ENCODE measurements at places on chromosomes 5 and 9. TPM values are rescaled to one million over a fixed set of nuclear protein-coding genes. Genes with fewer than 3 reads are reported as not detected.
A peak's percentile ranks its signal among the peaks of the same experiment; 100 is the strongest.

DHX29 gene
- 41.5 TPM for total RNA-seq

DNA sequence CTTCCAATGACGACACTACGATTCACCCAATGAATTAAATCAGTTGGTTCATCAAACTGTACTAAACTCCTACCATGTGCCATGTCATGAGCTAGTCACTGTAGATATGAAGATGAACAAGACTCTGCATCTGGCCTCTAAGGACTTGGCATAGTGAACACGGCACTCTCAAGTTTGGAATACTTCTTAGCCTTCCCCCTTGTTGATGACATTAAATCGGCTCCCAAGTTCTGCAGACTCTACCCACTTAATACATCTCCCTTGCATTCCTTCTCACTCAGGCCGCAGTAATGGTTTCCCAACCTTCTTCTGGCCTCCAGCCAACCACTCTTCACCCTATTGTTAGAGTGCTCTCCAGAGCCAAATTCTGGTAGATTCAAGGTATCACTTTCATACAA lies 184.7 kb downstream of the MAPKAP1 start:
- peak; percentile 32 for DNase-seq
- no peak overlapping the region for H3K4me3 ChIP-seq
- H3K36me3 ChIP-seq: no peaks in the 10 kb centered on the region
- no peaks in the 10 kb centered on the region for H3K4me1 ChIP-seq
- no peaks in the 10 kb centered on the region for H3K27me3 ChIP-seq

SLC2A6 gene
- total RNA-seq: 1.8 TPM

NOXA1 gene
- total RNA-seq: 2.3 TPM

GRCh38 chr5:173832386-173832785 lies 55.8 kb upstream of the CPEB4 start:
- peaks cover 34% of the 10 kb centered on the region for H3K4me1 ChIP-seq
- H3K36me3 ChIP-seq: no peaks in the 10 kb centered on the region
- no peaks in the 10 kb centered on the region for H3K27me3 ChIP-seq

IL17B gene
- total RNA-seq: 1.2 TPM

DNA sequence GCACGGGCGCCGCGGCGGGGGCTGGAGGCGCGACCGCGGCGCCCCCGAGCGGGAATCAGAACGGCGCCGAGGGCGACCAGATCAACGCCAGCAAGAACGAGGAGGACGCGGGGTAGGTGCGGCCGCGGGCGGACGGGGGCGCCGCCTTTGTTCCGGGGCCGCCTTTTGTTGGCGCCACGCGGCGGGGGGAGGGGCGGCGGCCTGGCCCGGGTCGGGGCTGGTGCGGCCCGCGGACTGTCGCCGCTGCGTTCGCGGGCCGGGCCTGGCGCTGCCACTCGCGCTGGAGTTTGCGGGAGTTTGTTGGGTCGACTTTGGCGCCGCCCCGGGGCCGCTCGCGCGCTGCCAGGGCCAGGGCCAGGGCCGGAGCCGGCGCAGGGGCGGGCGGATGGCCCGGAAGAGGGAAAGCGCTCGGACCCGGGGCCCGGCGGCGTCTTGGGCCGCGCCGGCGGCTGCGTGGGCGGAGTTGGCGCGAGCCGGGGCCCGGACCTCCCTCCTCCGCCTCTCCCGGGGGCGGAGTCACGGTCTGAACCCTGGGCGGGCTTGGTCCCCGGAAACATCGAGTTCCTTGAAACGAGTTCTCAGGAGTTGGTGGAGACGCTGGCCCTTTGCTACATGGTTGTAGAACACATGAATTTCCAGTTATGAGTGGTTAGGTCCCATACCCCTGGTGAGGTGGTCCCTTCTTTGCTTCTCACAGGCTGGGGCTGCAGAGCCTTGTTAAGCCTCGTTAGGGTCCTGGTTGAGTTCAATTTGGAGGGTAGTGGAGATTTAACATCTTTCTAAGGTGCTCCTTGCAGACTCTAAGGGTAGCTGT lies 809 bp downstream of the HNRNPAB start:
- H3K27ac ChIP-seq: peak overlapping the region; percentile 92
- no peaks in the 10 kb centered on the region for H3K27me3 ChIP-seq
- peak overlapping the region; percentile 79 for H3K4me3 ChIP-seq
- peak; percentile 50 for DNase-seq
- peaks cover 26% of the 10 kb centered on the region for H3K4me1 ChIP-seq

DNA sequence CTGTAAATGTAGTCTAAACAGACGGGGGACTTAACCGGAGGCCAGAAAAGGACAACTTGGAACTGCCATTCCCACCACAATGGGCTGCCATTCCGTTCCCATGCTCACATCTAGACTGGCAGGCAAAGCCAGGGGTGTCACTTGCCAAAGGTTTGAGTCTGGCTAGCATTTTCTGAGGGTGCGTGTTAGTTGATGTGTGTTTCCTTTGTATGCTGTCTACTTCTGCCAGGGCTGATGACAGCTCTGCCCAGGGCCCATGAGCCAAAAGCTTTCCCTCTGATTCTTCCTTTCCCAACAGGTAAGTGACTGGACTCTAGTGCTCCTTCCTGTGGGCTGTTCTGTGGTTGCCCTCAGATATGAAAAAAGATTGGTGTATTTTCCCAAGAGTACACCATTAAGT lies 68.0 kb downstream of the ZNF608 start:
- peak overlapping the region; percentile 41 for H3K27ac ChIP-seq
- H3K27me3 ChIP-seq: no peaks in the 10 kb centered on the region
- no peak overlapping the region for H3K4me3 ChIP-seq
- H3K4me1 ChIP-seq: peaks cover 46% of the 10 kb centered on the region

- DNase-seq: no peak
- H3K4me3 ChIP-seq: no peak overlapping the region
- H3K27me3 ChIP-seq: no peaks in the 10 kb centered on the region
- no peaks in the 10 kb centered on the region for H3K36me3 ChIP-seq
- no peaks in the 10 kb centered on the region for H3K4me1 ChIP-seq
- no peak overlapping the region for H3K27ac ChIP-seq
Measured at GRCh38 chr5:82784521-82784920, 292.7 kb downstream of the TMEM167A start.

MRPL22 gene
- 20.6 TPM for total RNA-seq

DIRAS2 gene
- total RNA-seq: not detected

- H3K4me3 ChIP-seq: no peak overlapping the region
- no peaks in the 10 kb centered on the region for H3K36me3 ChIP-seq
- no peak overlapping the region for H3K27ac ChIP-seq
- H3K27me3 ChIP-seq: no peaks in the 10 kb centered on the region
Measured at GRCh38 chr5:179404321-179405053, 59.2 kb upstream of the ADAMTS2 start.

GPR150 gene
- total RNA-seq: not detected

DNA sequence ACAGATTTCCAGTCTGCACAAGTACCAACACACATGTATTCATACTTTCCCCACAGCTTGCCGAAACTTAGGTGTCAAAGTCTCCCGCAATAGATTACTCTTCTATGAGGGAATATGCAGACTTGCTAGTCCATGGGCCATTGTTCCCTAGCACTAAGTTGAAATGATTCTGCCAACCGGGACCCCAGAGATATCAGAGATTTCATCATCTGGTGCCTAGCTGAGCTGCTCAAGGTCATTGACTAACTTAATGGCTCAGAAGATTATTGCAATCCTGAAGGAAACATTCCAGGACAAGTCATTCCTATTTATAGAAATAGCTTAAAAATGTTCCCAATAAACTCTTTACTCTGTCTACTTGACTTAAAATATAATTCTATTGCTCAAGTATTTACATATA lies 202.6 kb downstream of the PIK3R1 start:
- no peak overlapping the region for H3K4me3 ChIP-seq
- H3K27ac ChIP-seq: peak overlapping the region; percentile 18
- H3K4me1 ChIP-seq: peaks cover 15% of the 10 kb centered on the region
- no peaks in the 10 kb centered on the region for H3K36me3 ChIP-seq
- H3K27me3 ChIP-seq: no peaks in the 10 kb centered on the region
- DNase-seq: peak; percentile 44

- no peak overlapping the region for H3K4me3 ChIP-seq
- no peak for DNase-seq
- no peaks in the 10 kb centered on the region for H3K27me3 ChIP-seq
- H3K36me3 ChIP-seq: no peaks in the 10 kb centered on the region
Measured at GRCh38 chr9:20994486-20994885, 37.0 kb downstream of the HACD4 start.

DNA sequence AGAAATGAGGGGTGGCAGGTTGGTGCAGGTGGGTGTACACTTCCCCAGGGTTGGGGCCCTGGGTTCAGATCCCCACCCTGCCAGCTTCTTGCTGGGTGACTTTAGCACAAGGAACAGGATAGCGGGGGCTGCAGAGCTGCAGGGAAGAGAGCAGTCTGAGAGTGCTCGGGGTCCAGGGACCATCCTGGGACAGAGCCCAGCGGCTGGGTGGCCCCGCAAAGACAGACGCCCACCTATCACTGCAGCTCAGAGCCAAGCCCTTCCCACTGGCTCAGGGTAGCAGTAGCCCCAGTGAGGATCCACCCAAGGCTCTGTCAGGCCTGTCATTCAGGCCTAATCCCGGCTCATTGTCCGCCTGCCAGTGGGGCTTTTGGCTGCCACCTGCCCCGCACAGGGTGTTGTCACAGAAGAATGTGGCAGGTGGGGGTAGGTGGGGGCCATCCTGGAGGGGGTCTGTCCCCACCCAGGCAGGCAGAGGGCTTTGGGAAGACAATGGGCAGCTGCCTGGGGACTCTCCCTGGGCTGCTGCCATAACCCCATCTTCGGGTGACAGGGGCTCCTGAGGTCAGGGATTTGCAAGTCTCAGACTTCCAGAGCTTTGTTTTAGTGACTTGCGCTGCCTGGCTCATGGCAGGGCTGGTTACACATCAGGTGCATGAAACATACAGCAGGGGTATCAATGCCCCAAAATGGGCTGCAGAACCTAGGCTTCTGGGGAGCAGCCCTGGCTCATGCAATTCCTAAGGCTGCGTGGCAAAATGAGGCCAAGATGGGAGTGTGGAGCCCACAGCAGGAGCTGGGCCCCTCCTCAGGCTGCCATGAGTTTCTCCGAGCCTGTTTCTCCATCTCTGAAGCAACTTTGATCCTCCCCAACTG lies 52.1 kb downstream of the BARX1 start:
- no peak overlapping the region for H3K27ac ChIP-seq
- no peak overlapping the region for H3K4me3 ChIP-seq
- DNase-seq: no peak
- no peaks in the 10 kb centered on the region for H3K36me3 ChIP-seq

HAPLN1 gene
- not detected for total RNA-seq

- H3K27ac ChIP-seq: peak within 1 kb of the TSS; percentile 96
- peak within 1 kb of the TSS; percentile 71 for H3K4me3 ChIP-seq
- peak; percentile 71 for DNase-seq
- H3K27me3 ChIP-seq: no peaks in the 10 kb centered on the region
Measured at GRCh38 chr9:96655198-96655851, at the start of gene PRXL2C. Gene PRXL2C, minus strand, starts transcription at chr9:96655317. Its CDS starts 36 bp downstream, at chr9:96655281.

PRLR gene
- total RNA-seq: 0.65 TPM

TPM2 gene
- total RNA-seq: 7,332 TPM

GRCh38 chr5:136082390-136083193 lies 50.1 kb upstream of the SMAD5 start:
- peaks cover 1% of the 10 kb centered on the region for H3K4me1 ChIP-seq
- no peaks in the 10 kb centered on the region for H3K36me3 ChIP-seq
- no peak overlapping the region for H3K4me3 ChIP-seq
- peak; percentile 48 for DNase-seq

DNA sequence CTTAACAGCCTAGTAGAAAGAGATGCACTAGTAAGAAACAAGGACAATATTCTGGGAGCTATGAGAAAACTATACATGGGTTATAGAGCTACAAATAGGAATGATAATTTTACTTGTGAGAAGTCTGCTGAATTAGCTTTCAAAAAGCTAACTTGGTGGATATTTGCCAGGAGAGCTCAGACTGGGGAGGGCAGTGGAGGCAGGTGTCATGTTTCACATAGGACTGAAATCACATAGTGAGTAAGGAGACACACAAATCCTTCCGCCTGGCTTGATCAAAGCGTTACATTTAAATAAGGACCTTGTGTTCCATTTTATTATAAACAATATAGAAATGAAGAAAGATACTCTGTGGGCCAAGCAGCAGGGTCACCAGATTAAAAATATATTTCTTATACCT lies 235.0 kb downstream of the ISL1 start:
- no peaks in the 10 kb centered on the region for H3K27me3 ChIP-seq
- no peak overlapping the region for H3K4me3 ChIP-seq
- H3K27ac ChIP-seq: no peak overlapping the region
- H3K36me3 ChIP-seq: no peaks in the 10 kb centered on the region

GRCh38 chr5:142439207-142439860 lies 114.5 kb upstream of the SPRY4 start:
- no peaks in the 10 kb centered on the region for H3K36me3 ChIP-seq
- H3K27me3 ChIP-seq: no peaks in the 10 kb centered on the region
- no peaks in the 10 kb centered on the region for H3K4me1 ChIP-seq
- no peak overlapping the region for H3K4me3 ChIP-seq
- no peak for DNase-seq

DNA sequence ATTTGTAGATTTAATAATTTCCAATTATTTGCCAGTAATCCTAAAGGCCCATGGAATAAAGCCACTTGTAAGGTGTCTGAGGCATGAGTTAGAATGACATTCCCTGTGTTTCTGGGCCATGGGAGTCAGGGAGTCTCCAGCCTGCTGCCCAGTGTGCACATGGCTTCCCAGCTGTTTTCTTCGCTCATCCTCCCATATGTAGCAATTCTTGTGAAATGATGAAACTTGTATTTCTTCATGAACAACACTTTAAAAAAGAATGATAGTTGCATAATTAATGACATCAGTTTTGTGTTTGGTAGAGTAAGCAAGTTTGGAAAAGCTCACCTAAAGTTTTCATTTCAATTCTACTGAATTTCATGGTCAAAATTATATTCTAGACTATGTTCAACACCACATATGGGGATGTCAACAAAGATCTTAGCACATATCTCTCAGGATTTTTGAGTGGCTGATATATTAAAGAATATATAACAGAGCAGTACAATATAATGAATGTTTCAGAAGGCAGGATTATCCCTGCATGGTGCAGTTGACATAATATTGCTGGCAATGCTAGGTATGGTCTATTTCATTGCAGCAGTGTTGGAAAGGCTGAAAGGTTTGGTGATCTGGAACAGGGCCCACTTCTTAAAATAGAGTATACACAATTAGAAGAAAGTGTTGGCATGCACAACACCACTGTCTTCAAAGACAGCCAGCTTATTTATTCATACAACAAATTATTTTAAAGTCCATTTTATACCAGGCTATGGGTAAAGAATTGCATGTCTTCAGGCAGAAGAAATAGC lies 44.7 kb downstream of the GRIN3A start:
- no peak overlapping the region for H3K27ac ChIP-seq
- H3K36me3 ChIP-seq: no peaks in the 10 kb centered on the region
- H3K4me1 ChIP-seq: no peaks in the 10 kb centered on the region
- no peak for DNase-seq
- no peak overlapping the region for H3K4me3 ChIP-seq

F2RL1 gene
- total RNA-seq: 0.20 TPM

DNA sequence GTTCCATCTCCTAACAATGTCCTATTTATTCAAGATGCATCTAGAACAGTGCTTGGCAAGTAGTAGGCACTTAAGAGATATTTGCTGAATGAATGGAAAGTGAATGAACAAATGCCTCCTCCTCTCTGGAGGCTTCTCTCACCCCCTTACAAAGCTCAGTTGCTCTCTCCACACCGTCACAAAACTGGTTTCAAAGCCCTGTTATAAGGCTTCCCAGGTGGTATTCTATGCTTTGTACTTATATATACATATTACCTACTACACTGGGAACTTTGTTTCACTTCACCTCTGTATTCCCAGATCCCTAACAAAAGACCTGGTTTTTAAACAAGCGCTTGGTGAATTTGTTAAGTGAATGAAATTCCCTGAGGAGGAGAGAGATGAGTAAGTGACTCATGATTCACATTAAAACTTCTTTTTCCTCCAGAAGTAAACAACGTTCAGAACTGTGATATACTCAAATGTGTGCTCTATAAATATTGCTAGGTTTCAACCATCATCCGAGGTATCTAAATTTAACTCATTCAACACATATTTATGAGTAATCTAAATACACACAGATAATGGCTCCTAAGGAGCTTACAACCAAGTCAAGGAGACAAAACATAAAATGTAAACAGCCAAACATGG lies 36.0 kb downstream of the DENND1A start:
- H3K27me3 ChIP-seq: no peaks in the 10 kb centered on the region
- no peaks in the 10 kb centered on the region for H3K4me1 ChIP-seq
- no peak for DNase-seq
- no peaks in the 10 kb centered on the region for H3K36me3 ChIP-seq
- H3K4me3 ChIP-seq: no peak overlapping the region
